Spleen (tissue), 13 donors: ENCODE measurements at places on chromosomes 3 and 15. TPM values are rescaled to one million over a fixed set of nuclear protein-coding genes. Genes with fewer than 3 reads are reported as not detected.

The FSIP1 gene
- polyA plus RNA-seq: 0.12 TPM

The CHRNA7 gene
- polyA plus RNA-seq: 0.63 TPM

The P4HTM gene
- 25.7 TPM for polyA plus RNA-seq

The TCF12 gene
- 15.8 TPM for polyA plus RNA-seq

The MUC20 gene
- 5.4 TPM for polyA plus RNA-seq

The SV2B gene
- polyA plus RNA-seq: 0.26 TPM

The PLCH1 gene
- polyA plus RNA-seq: 0.02 TPM

The AADACL2 gene
- not detected for polyA plus RNA-seq
